Mesenteric fat pad (tissue), 1 donor: ENCODE measurements at places on chromosomes 7 and 10. TPM values are rescaled to one million over a fixed set of nuclear protein-coding genes. Genes with fewer than 3 reads are reported as not detected.

The PANK1 gene
- total RNA-seq = 2.6 TPM

The DENND11 gene
- 18.2 TPM for total RNA-seq

GRCh38 chr7:44387389-44387788 lies 62.0 kb upstream of the CAMK2B start:
- DNase-seq = peak; percentile 85

DNA sequence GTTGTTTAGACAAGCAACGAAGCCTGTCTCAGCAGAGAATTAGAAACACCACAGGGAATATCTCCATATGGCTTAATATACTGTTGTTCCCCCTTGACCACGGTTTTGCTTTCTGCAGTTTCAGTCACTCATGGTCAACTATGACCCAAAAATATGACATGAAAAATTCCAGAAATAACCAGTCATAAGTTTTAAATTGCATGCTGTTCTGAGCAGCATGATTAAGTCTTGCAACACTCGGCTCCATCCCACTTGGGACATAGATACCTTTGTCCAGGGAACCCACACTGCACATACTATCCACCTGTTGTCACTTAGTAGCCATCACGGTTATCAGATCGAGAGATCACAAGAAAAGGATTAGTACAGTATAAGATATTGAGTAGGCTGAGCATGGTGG lies 60.7 kb upstream of the FOXK1 start:
- no peak for DNase-seq

GRCh38 chr7:71735961-71736556 lies 604.1 kb downstream of the GALNT17 start:
- DNase-seq = peak; percentile 74

- no peak for DNase-seq
Measured at GRCh38 chr7:42319631-42320030, 82.6 kb upstream of the GLI3 start.

DNA sequence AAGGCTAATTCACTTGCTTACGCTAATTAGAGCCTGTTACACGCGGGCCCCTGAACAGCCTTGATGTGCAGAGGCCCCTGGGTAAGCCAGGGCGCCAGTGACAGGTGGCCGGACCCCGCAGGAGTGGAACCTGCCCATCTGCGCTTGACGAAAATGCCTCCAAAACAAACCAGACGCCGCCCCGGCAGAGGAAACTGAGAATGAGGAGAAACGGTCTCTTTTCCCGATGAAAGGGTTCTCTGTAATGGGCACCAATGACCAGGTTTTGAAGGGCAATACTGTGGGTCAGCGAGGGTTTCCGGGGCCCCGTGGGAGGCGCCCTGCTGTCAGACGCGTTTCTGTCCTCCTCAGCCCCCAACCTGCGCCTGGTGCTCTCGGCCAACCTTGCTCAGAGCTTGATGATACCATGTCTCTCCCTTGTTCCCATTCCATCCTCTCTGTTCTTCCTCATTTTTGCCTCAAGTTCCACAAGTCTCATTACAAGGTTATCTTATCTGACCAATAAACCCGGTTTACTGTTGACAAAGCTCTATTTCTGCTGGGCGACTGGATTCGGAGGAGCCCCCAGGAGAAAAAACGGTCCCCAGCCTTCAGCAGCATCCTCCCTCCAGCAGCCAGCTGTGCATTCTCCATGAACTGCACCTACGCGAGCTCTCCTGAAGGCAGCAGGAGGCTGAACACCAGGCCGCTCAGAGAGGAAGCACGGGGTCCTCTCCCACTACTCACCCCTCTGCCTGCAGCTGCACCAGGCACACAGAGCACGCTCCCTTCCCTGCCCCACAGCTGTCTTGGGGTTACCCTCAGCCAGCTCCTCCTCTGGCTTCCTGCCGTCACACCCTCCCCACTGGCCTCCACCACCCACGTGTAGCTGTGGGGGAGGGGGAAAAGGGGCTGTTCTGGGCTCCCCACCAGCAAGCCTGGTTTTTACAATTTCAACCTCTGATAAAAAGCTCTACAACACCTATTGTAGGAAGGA lies 202.0 kb downstream of the MAD1L1 start:
- peak; percentile 76 for DNase-seq

GRCh38 chr10:122665329-122665860 lies 34.3 kb downstream of the C10orf120 start:
- DNase-seq = peak; percentile 47

DNA sequence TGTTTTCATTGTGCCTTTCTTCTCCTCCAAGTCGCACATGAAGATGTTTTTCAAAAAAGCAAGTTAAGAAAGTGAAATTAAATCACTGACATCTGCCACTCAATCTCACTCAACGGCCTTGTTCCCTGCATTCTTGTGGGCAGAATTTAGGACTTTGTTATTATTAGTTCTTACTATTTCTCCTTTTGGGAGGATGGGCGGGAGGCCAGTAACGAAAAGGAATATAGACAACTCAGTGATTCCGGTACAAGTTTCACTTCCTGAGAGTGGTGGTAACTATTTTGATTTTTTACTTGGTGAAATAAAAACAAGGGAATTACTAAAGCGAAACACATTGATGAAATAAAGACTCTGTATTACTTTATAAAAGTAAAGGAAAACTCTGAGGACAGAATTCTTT lies 231.9 kb upstream of the HABP2 start:
- DNase-seq = no peak

The TFAM gene
- 27.9 TPM for total RNA-seq
